ENCODE measurements at places on chromosomes 11 and 22. TPM values are rescaled to one million over a fixed set of nuclear protein-coding genes. Genes with fewer than 3 reads are reported as not detected.

Gene NTM
- total RNA-seq, result 1.1 TPM

- H3K4me1 ChIP-seq, result no peaks in the 10 kb centered on the region
- no peak overlapping the region for H3K4me3 ChIP-seq
- no peak overlapping the region for H3K27ac ChIP-seq
- no peaks in the 10 kb centered on the region for H3K27me3 ChIP-seq
- DNase-seq, result no peak
Observed at GRCh38 chr22:41893591-41894375, 21.1 kb downstream of the SHISA8 start.

Gene IGF2
- 22.7 TPM for total RNA-seq

Gene MRGPRX4
- total RNA-seq, result not detected

Gene C11orf42
- total RNA-seq, result not detected

GRCh38 chr11:117941976-117942654 is 12.9 kb upstream of the TMPRSS13 start:
- no peak overlapping the region for H3K4me3 ChIP-seq
- no peaks in the 10 kb centered on the region for H3K27me3 ChIP-seq
- no peak overlapping the region for H3K27ac ChIP-seq
- DNase-seq, result no peak
- H3K36me3 ChIP-seq, result no peaks in the 10 kb centered on the region

GRCh38 chr22:38111925-38112355 is 1.5 kb upstream of the BAIAP2L2 start:
- DNase-seq, result no peak
- no peak overlapping the region for H3K4me3 ChIP-seq
- no peaks in the 10 kb centered on the region for H3K27me3 ChIP-seq
- H3K4me1 ChIP-seq, result no peaks in the 10 kb centered on the region

DNA sequence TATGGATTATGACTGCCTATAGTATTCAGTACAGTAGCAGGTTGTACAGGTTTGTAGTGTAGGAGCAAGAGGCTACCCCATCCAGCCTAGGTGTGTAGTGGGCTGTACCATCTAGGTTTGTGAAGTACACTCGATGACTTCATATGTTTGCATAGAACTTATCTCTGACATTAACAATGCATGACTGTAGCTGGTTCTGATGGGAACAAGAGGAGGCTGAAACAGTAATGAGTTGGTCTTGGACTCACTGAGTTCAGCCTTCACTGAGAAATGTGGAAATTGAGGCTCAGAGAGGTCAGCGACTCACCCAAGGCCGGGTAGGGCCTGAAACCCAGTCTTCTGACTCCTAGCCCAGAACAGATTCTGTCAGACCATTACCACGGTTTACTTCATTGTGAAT is 13.0 kb downstream of the MYO7A start:
- no peak for DNase-seq
- H3K36me3 ChIP-seq, result no peaks in the 10 kb centered on the region
- peaks cover 3% of the 10 kb centered on the region for H3K27me3 ChIP-seq
- H3K4me1 ChIP-seq, result no peaks in the 10 kb centered on the region
- H3K27ac ChIP-seq, result no peak overlapping the region

Gene MCAM
- total RNA-seq, result 243 TPM

Gene JAML
- total RNA-seq, result 3.1 TPM

Gene P2RX3
- not detected for total RNA-seq

DNA sequence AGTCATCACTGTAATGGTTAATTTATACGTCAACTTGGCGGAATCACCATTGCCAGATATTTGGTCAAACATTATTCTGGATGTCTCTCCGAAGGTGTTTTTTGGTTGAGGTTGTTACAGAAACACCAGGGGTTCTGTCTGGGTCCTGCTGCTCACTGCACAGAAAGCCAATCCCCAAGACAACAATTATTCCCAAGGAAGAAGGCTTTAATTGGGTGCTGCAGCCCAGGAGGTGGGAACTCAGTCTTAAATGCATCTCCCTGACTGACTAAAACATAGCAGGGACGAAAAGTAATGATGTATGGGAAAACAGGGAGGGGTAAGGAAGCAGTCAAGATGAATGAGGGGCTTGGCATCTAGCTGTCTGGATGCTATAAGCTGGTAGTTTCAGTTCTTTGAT is 331.3 kb downstream of the TBC1D22A start:
- H3K27me3 ChIP-seq, result no peaks in the 10 kb centered on the region
- no peaks in the 10 kb centered on the region for H3K36me3 ChIP-seq
- peak overlapping the region; percentile 99 for H3K27ac ChIP-seq
- no peak overlapping the region for H3K4me3 ChIP-seq

DNA sequence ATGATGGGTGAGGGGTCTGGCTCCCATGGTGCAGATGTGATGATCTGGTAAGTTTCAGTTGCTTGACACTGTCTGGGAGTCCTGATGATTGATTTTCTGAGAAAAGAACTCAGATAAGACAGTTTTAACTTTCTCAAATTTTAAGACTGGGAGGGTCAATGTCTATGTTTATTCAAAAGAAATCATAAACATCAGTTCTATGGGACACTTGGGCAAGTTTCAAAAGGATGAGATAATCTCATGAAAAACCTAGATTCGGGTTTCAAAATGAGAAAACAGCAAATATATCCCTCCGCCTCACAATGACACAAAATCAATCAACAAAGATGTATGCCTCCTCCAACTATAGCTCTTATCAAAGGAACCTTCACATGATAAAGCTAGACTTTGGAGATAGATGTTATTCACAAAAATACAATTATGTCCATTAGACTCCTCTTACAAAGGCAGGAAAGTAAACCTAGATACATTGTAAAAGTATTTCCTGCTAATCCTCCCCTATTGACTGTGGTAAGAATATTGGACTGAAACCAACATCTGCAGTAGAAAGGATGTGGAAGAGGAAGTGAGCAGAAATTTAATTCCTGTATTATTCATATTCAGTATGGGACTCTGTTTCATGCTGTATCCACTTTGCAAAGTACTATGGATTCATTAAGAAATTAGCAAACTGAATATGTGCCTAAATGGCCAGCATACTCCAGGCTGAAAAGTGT is 21.6 kb downstream of the SVIP start:
- no peak for DNase-seq
- no peaks in the 10 kb centered on the region for H3K36me3 ChIP-seq
- peaks cover 8% of the 10 kb centered on the region for H3K4me1 ChIP-seq
- H3K27me3 ChIP-seq, result no peaks in the 10 kb centered on the region
- no peak overlapping the region for H3K4me3 ChIP-seq

Gene KBTBD4
- total RNA-seq, result 22.8 TPM

DNA sequence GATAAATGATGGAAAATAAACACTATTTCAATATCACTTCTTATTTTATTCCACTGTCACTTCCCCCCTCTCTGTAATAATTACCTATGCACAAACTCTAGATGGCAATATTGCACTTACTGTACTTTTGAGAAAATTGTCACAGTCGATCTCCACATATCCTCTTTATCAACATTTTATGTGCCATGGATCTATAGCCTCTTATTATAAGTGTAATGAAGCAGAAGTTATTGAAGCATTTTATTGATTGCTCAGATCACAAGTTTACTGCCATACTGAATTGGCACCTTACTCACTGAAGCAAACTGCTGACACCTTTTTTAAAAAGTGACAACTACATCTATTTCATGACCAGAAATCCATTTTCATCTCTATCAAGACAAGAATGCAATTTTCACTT is 133.4 kb downstream of the DCDC1 start:
- H3K27ac ChIP-seq, result no peak overlapping the region
- no peaks in the 10 kb centered on the region for H3K4me1 ChIP-seq
- DNase-seq, result no peak
- H3K36me3 ChIP-seq, result no peaks in the 10 kb centered on the region
- no peak overlapping the region for H3K4me3 ChIP-seq
- no peaks in the 10 kb centered on the region for H3K27me3 ChIP-seq

DNA sequence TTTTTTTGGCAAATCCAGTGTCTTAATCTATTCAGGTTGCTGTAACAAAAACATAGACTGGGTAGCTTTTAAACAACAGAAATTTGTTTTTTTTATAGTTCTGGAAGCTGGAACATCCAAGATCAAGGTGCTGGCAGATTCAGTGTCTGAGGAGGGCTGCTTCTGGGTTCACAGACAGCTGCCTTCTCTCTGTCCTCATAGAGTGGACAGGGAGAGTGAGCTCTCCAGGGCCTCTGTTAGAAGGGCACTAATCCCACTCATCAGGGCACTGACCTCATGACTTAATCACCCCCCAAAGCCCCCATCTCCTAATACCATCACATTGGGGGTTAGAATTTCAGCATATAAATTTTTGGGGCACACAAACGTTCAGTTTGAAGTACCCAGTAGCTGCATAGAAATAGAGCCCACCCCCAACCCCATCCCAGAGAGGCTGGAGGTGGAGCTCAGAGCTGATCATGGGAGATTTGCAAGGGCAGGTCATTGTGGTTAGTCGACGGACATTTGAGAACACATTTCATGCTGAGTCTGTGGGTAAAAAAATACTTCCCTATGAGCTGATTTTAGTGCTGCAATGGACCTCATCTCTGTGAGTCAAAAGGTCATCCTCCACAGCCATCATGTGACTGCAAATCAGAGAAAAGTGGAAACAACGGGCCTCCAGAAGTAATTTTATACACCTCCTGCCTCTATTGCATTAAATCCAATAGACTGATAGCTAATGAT is 203.1 kb upstream of the CADM1 start:
- peaks cover 13% of the 10 kb centered on the region for H3K4me1 ChIP-seq
- H3K27me3 ChIP-seq, result no peaks in the 10 kb centered on the region
- H3K4me3 ChIP-seq, result no peak overlapping the region

DNA sequence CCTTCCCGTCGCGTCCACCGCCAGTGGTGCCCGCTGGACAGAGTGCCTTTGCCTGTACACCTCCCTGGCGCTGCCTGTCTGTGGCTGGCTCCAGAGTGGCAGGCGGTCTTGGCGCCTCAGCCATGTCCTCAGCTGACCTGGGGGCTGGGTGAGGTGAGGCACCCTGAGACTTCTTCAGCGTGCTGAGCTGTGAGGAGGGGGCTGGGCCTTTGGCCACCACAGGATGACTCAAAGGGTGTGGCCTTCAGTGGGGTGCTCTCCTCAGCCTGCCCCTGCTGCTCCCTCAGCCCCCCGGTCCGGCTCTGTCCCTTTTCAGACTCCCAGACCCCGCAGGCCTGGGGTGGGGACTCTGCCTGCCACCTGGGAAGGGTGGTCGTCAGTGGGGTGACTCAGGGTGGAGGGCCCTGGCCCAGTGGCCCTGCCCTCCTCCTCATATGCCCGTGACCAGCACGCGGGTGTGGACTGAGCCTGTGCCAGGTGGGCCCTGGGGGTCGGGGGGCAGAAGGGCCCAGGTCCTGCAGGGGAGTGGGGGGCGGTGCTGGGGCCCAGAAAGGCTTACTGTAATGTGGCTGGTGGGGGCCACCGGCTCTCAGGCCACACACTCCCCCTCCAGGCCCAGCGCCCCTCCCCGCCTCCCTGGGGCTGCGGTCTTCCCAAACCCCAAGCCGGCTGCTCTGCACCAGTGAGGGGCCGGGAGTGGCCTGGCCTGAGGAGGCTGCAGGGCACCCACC is 15.9 kb downstream of the CRELD2 start:
- DNase-seq, result peak; percentile 94
- no peaks in the 10 kb centered on the region for H3K27me3 ChIP-seq

Gene LRP4
- total RNA-seq, result 8.6 TPM

Gene DERL3
- 6.0 TPM for total RNA-seq

Gene PATE2
- total RNA-seq, result not detected

Gene KDM4D
- 0.83 TPM for total RNA-seq

Gene OR6A2
- 0.44 TPM for total RNA-seq

Gene FJX1
- total RNA-seq, result 3.6 TPM
